ENCODE measurements at places on chromosomes 3 and 15.

DNA sequence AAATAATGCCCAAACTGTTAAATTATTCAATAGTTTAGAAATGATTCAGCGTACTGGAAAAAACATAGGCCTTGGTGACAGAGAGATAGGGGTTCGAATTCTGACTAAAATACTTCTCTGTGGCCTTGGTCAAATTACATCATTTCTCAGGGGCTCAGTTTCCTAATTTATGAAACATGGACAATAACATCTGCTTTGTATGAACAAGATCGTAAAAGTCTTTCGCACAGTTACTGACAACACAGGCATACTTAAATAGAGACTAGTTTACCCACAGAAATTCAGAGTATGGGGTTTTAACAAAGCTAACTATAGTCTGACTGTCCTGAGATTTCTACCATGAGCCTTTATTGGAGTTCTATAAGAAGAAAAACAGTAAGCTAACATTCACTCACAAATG is 440.4 kb downstream of the FHIT start:
- DNase-seq, result no peak

- no peak for DNase-seq
Observed at GRCh38 chr3:182818296-182818978, 25.1 kb downstream of the ATP11B start.

GRCh38 chr15:91790836-91791235 is 62.7 kb upstream of the SLCO3A1 start:
- DNase-seq, result no peak

DNA sequence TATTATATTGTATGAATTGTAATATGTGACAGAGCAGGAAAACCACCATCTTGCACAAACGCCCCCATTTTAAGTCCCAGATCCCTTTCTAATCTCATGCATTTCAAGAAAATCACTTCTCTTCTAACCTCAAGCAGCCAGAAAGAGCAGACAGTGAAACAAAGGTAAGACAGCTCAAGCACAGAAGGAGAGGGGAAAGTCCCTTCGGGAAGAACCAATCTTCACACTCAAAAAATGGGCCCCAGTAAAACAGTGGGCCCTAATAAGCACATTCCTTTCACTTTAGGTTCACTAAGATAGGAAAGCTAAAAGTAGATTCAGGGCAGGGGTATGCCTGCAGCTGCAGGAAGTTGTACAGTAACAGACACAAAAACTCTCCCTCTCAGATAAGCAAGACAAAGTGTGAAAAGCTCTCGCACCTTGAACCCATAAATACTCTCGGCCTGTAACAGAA is 1268.7 kb downstream of the SI start:
- DNase-seq, result no peak

- no peak for DNase-seq
Observed at GRCh38 chr15:77369168-77369567, 50.7 kb downstream of the PEAK1 start.

GRCh38 chr3:69342074-69342473 is 43.8 kb downstream of the FRMD4B start:
- DNase-seq, result no peak

DNA sequence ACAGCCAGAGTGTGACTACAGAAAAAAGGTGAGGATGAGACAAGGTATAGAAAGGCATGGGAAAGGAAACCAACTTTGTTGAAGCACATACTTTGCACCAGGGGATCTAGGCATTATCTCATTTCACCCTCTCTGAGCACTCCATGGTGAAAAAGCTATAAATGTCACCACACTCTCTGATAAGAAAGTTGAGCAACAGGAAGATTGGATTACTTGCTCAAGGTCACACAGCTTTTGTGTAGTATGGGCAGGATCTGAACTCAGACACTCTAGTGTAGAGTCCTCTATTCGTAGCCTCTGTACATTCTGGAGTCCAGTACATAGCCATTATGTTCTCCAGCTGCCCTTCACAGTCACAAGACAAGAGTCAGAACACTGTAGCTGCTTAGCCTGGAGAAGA is 163.4 kb upstream of the SEMA6D start:
- DNase-seq, result no peak

DNA sequence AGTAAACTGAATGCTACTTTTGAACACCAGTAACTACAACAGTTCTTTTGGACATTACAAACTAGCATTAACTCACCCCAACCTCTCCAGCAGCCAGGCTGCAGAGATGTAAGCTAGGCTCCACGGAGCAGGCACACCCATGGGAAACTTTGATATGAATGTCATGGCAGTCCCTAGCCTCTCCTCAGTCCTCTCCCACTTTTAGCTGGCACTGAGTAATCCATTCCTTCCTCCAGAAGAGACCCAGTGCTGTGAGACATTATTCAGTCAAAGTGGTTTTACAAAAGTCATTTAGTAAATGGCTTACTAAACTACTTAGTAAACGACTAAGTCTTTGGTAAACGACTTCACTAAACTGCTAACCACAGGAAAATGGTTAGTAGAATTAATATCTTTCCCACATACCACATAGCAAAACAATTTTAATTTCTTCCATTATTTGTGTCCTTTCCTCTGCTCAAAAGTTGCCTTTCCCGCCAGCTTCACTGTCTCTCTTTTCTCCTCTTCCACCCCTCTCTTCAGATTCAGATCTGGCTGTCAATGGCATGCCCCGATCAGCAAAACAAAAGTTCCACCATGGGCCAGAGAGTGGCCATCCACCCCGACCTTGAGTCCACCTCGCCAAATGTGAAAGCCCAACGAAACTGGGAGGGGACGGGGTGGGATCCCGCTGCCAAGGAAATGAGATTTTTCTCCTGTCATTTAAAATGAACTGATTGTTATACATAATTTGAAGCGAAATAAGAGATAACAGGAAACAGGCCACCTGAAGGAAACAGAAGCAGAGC is 67.5 kb upstream of the TJP1 start:
- no peak for DNase-seq

GRCh38 chr15:91444656-91445055 is 344.6 kb downstream of the SV2B start:
- no peak for DNase-seq

- DNase-seq, result no peak
Observed at GRCh38 chr3:81752604-81753003, 8.8 kb downstream of the GBE1 start.

DNA sequence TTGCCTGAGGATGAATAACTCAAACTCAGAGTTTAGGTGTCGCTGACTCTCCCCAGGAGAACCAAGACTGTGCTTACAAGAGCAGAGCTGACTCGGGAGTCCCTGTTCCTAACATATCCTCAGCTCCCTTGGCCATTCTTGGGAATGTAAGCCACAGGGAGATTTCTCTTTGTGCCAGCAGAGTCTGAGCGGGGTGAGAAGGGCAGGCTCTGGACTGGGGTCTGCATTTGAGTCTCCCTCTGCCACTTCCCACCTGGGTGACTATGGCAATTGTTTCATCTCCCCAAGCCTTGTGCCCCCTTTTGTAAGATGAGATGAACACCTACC is 126.0 kb downstream of the ADAMTS17 start:
- no peak for DNase-seq

DNA sequence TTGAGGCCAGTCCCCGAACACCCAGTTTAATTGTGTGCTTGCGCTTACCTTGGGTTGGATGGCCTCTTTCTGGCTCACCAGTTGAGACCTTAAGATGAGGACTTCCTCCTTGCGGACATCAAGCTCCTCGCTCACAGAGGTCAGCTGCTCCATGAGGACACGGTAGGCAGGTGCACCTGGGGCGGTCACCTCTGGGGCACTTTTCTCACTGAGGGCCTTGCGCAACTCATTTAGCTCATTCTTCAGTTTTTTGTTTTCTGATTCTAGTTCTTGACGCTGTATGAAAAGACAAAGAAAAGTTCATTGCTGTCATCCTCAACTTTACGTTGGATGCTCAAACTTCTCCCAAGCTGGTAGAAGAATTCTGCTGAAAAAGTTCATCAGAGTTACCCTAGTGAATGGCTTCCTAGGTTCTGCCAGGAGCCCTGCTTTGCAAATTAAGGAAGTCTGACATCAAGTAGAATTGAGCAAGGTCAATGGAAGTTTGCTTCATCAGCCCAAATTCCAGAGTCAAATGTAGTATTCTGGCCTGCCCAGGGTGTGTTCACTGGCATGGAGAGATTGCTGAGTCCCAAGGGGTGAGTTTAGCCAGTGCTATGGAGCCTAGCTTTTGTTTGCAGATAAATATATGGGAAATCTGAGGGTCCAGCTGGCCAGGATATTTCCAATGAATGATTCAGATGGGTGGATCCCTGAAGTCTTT is 55.8 kb upstream of the MYO5C start:
- DNase-seq, result no peak

DNA sequence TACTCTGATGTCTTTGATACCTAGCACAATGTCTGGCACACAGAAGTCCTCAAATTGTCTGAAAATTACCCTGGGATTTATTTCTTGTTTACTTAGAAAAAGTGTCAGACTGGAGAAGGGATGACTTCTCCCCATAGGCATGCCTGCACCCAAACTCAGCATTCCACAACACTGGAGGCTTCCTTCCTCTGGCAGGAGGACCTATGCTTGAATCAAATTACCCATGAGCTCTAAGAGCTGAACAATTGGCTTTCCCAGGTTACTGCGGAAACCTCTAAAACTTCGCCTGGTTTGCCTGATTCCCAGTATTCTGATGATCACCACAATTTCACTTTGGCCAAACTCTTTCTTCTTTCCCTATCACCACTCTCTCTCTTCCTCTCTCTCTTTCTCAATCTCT is 217.4 kb downstream of the DIPK2A start:
- DNase-seq, result no peak

- no peak for DNase-seq
Observed at GRCh38 chr3:100067589-100067988, 46.7 kb downstream of the FILIP1L start.
